ENCODE measurements at places on chromosomes 5 and 9. TPM values are rescaled to one million over a fixed set of nuclear protein-coding genes. Genes with fewer than 3 reads are reported as not detected.

The UBAC1 gene
- polyA plus RNA-seq = 28.1 TPM

- no peak for DNase-seq
These were observed 118.6 kb downstream of the SPEF2 start for GRCh38 chr5:35736280-35736679.

DNA sequence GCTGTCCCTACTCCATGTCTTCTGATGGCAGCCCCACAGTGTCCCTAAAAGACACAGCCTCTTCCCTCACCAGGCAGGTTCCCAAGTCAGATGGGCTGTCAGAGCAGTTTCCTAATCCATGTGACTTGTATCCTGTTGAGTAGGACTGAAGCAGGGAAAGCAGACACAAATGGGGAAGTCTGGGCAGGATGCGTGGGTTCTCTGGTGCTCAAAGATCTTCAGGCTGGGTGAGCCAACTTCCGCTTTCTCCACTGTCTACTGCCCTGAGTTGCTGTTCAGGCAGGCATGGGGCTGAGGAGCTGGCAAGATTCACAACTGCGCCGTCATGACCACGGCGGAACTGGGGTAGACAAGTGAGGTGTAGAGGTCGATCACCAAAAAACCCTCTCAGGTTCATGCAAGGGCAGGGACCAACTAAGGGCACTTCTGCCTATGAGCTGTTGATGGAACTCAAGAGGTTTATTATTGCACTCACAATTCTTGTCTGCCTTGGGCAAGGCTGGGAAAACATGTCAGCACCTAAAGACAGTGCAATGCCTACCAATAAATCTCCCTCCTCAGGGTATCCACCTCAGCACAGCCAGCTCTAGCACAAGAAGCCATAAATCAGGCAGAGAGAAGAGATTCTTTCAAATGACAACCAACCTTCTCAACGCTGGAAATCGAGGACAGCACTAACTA is 83.4 kb downstream of the RAPGEF1 start:
- DNase-seq = no peak

The ARID3C gene
- polyA plus RNA-seq = not detected

DNA sequence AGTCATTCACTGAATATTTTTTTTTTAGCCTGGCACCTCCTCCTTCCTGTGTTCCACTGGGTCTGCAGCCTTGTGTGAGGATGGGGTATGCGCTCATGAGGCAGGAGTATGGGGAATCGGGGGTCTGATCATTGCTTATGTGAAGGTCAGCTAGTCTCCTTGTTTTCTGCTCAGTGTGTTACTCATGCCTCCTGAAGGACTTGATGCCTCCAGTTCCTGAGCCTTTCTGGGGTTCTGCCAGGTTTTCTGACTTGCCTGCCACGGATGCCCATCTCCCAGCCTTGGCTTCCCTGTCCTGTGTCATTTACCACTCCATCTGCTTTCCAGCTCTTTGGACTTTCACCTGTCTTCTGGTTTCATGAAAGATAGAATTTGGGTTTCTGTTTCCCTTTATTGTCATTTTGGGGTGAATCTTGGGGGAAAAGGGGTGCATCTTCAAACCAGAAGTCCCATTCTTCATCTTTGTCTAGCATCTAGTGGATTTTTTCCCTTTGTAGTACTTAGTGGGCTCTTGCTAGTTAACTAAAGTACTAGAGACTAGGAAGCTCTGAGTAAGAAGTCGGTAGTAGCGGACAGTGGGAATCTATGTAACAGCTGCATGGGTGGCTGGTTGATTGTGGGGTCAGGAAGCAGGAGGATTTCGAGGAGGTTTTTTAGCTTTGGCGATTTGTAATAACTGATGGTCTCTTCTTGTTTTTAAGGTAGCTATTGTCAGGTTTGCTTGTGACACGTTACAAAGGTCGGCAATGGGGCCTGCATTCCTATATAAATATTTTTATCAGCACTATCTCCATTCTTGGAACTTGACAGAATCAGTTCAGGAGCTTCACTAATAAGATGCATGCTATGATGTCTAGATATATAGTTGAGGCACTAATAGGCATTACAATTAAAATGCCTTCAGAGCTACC is 8.2 kb downstream of the OTULIN start:
- DNase-seq = no peak
